ENCODE measurements at places on chromosomes 2 and 18.

- no peak for DNase-seq
These were observed 66.6 kb downstream of the STPG4 start for GRCh38 chr2:47088371-47089082.

GRCh38 chr18:73711256-73711655 lies 436.4 kb downstream of the FBXO15 start:
- no peak for DNase-seq

GRCh38 chr2:26692897-26693849 lies 651 bp downstream of the KCNK3 start:
- DNase-seq = no peak

DNA sequence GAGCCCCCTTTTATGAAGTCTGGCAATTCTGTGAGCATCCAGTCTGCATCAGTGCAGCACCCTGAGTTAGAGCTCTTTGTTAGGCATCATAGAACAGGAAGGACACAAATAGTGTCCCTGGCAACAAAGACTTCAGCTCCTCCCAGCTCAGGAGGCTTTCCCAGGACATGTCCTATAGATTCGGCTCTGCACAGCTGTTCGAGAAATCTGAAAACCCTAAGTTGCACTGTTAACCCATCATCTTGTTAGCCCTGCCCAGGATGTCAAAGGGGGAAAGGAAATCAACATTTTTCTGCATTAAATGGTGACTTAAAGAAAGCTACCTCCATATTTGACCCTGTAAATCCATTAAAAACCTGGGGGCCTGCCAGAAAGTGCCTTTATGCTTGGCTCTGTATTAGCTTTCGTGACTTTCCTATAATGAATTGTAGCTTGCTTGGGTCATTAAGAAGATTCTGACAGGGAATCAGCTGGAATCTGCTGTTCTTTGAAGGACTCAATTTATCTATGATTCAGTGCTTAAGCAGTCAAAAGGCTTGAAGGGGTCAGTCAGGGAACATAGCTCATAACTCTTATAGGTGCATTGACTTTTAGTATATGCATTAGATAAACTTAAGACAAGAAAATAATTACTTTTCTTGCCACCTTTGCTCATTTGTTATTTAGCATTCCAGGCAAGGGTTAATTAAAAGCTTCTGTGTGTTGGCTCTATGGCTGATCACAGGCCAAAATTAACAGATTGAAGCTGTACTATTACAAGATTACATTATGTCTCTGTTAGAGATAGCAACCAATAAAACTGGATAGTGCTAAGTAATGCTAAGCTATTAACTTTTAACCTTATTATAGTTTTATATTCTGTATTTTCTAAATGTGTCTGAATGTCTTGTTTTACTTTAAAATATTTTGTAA lies 20.6 kb downstream of the ERMN start:
- no peak for DNase-seq

DNA sequence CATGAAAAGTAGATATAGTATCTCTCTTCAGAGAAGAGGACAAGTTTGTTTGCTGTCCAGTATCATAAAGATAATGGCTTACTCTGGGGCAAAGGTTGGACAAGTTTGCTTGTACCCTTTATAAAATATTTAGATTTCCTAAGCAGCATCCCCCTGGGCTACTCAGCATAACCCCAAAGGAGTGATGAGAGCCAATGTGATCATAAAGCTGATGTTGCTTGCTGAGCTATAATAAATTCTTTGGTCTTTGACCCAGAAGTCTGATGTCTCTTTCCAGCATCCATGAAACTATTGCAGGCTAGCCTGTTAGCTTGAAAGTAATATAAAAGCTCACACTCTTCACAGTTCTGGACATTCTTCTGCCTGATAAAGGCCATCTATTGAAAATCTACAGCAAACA lies 138.3 kb upstream of the STON1 start:
- no peak for DNase-seq

GRCh38 chr2:224059178-224059577 lies 20.1 kb upstream of the SERPINE2 start:
- DNase-seq = no peak

DNA sequence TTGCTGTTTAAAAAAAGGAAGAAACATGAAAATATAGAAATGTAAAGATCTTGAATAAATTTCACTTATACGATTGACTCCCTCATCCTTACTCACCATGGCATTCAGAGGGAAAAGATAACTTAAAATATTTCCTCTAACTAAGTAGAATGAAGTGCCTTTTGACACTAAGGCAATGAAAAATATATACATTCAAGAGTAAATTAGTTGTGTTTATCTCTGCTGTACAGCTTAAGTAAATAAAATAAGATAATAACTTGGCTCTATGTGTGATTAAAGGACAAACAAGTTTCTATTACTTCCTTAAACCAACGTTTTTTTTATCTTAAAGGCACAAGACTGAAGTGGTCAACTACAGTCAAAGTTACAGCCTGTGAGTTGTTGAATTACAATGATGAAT lies 142.3 kb upstream of the LRRTM4 start:
- DNase-seq = no peak

- DNase-seq = no peak
These were observed 37.7 kb downstream of the BCL11A start for GRCh38 chr2:60515721-60516226.

GRCh38 chr18:10579079-10579867 lies 53.4 kb downstream of the NAPG start:
- no peak for DNase-seq

DNA sequence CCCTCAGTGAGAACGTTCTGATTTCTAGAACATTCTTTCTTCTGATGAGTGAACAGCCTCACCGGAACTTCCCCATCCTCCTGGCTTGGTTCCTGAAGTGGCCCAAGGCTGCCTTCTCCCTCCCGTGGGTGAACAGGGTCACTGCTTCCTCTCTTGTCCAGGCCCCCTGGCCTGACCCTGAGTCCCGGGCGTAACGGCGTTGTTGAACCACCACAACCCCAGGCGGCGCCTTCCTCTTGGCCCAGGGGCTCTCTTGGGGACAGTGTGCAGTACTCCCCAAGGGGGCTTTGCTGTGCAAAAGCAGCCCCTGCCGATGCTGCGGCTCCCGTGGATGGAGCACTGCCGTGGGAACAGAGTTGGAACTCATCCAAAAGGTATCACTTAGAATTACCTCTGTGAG lies 147.2 kb downstream of the TSN start:
- DNase-seq = no peak

DNA sequence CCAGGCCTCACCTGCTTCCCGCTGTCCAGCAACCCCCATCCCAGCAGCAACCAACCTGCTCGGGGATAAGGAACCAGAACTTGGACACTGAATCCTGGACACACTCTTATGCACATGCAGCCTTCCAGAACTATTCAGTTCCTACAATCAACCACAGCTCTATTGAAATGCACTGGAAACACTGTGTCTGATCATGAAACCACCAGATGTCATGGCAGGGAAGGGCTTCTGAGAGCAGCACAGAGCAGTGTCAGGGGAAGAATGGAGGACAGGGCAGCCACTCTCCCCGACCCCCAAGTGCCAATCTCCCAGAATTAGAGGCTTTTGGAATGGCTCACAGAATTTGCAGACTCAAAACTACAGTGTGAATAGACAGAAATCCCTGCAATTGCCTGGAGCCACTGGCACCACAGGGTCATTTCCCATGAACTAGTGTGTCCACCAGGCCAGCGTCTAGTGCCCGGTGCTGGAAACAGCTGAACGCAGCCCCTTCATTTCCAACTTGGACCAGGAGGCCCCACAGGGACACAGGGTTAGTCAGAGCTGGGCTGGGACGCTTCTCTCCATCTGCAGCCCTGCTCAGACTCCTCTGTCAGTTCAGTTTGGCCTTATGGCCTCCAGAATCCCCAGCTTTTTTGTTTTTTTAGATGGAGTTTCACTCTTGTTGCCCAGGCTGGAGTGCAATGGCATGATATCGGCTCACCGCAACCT lies 25.5 kb downstream of the MRPL35 start:
- DNase-seq = no peak

DNA sequence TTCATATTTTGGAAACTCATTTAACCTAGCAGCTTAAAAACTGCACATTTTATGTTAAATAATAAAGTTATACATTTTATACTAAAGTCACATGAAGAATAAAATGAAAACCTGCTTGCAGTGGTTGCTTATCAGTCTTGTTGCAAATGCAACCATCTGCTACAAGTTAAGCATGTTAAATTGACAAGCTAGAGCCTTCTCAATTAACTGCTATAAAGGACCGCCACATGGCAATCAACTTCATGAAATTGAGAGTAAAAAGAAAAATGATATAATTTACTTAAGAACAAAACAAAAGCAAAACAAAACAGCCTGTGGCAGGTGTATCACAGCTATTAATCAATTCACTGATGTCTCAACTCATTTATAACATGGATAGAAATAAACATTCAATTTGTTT lies 78.7 kb downstream of the RTTN start:
- no peak for DNase-seq

DNA sequence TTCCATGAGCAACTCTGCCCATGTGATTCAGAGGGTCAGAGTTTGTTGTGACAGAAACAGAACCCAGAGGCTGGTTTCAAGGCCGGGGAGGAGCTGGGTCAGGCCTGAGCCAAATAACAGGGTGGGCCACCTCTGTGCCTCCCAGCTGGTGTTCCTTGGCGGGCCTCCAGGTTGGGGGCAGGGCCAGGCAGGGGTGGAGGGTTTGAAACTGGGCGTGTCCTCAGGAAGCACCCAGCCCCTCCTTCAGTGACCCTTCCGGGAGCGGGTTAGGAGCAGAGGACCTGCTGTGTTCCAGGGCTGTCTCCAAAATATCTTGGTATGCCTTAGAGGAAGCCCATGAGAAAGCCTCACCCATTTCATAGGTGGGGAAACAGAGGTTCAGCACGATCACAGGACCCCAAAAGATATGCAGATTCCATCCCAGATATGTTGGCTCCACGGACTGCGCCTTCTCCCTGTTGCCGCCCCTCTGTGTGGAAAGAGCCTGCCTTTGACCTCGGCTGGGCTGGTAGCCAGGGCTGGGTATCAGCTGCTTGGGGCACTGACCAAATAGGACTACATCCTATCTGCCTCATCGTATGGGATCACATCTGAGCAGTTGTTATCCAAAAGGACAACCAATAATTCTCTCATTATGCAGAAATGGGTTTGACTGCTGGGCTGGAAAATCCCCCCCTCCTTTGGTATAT lies 74.8 kb upstream of the GLI2 start:
- DNase-seq = no peak

DNA sequence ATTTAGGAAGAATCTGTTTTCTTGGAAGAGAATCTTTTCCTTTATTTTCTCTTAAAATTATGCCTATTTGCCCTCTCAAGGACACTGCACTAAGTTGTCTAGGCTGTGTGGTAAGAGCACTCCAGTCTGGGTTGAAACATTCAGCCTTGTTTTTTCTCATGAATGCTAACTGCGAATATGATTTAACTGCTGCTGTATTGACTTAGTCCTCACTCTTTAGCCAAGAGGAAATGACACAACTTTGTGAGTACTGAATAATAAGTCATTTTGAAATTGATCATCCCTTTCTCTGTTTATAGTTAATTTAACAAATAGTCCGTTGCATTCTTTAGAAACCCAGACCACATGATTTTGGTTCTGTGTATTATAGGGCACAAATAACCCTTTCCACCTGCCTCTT lies 4.5 kb upstream of the RND3 start:
- DNase-seq = no peak

- no peak for DNase-seq
These were observed 22.7 kb upstream of the INHBB start for GRCh38 chr2:120323214-120323613.

DNA sequence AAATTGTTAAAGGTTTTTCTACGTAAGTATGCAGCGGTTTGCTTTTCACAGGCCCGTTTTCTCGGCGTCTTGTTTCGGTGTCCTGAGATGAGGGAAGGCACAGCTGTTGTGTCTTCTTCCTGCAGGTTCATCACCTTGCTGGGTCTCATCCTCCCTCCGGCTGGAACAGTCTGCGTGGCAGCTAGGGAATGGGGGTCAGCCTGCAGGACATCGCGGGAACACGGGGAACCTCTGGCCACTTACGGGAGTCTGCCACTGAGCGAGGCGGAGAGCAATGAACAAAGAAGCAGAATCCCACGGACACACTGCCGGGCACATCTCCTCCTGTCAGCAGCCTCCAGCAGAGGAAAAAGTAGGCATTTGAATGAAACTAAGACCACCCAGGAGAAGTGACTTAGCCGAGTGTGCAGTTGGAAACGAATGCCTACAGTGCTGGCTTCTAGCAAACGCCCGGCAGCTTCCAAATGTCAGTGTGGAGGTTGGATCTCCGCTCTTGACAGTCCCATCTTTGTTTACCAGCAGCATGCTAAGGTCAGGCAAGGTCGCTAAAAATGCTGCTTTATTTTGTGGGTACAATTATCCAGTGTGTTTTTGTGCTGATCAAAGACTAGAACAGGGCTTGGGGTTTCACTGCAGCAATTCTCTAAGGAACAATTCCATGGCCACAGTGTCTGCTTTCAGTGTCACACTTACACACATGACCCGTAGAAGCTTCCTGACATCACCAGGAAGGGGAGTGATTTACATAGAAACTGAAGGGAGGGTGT lies 109.8 kb upstream of the SEC11C start:
- DNase-seq = no peak

- DNase-seq = no peak
These were observed 327.6 kb upstream of the UBE2E3 start for GRCh38 chr2:180652794-180653193.
